ENCODE measurements at places on chromosomes 1 and 21.

DNA sequence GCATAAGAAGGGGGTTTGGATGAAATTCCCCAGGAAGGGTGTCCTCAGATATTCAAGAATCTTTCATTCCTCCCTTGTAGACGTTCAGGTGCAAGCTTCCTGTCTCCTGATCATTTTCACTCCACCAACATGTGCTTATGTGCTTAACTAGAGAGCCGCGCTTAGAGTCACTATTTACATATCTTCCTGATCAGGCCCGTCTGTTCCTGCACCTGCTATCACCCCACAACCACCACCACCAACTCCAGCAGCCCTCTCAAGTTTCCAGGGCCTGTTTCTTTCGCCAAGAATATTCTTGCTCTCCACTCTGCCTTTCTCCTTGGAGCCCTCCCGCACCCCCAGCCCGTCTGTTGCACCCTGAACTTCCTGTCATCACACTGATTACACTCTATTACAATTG lies 113.4 kb downstream of the SPSB1 start:
- no peak for DNase-seq

DNA sequence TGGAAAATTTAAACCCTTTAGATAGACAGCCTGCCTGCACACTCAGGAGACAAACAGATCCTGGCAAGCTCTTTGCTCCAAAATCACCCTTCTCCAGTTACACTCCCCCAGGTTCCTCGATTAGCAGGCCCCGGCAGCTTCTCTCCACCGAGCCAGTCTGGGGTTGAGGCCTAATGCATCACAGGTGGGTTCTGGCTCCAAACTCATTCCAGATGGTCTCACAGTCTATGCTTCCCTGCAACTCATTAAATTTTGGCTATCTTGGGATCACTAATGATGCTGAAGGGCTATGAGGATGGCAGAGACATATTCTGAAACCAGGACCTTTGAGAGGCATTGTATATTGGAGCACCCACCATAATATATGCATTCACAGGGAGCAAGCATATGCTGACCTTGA lies 559.8 kb upstream of the USP24 start:
- DNase-seq, result no peak

DNA sequence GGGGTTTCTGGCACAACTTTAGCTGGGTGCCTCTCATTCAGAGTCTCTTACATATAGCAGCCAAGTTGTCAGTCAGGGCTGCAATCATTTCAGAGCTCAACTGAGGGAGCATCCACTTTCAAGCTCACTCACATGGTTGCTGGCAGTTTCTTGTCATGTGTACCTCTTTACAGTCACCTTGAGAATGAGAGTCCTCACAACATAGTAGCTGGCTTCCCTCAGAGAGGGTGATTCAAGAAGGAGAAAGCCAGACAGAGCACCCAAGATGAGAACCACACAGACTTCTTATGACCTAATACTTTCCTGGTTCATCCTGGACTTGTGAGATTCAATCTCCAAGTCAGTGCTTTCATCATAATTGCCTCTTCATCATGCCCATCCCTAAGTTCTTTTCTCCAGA lies 57.2 kb downstream of the DPT start:
- DNase-seq, result no peak

GRCh38 chr1:195336812-195337211 lies 1271.4 kb downstream of the KCNT2 start:
- DNase-seq, result no peak

DNA sequence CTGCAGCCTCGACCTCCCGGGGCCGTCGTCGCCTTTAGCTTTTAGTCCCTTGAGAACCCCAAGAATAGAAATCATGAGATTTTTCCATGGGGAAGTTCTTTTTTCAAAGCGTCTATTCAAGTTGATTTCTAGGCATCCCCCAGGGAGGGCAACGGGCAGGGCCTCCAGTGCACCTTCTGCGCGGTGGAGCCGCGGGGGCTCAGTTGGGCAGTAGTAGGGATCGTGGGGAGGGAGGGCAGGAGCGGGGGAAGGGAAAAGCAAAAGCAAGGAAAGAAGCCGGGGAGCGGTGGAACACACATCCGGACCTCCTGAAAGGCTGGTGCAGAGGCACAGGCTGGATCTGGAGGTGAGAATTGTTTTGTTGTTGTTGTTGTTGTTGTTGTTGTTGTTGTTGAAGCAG lies 103.4 kb downstream of the PPIAL4G start:
- DNase-seq, result no peak

DNA sequence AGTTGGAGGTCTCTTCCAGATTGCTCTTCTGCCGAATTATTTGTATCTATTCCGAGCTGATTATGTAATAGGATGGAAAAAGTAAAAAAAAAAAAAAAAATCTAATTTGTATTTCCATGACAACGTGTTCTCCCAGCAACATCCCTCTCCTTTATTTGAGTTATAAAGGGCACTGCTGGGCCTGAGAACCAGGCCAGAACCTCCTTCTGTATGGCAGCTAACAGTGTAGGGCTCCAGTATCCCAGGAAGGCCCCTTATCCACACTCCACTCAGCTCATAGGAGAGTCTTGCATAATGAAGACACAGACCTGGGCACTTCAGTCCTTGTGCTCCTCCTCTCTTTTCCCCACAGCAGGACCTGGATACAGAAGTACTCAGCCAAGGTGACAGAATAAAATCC lies 3.7 kb upstream of the IPO9 start:
- no peak for DNase-seq

DNA sequence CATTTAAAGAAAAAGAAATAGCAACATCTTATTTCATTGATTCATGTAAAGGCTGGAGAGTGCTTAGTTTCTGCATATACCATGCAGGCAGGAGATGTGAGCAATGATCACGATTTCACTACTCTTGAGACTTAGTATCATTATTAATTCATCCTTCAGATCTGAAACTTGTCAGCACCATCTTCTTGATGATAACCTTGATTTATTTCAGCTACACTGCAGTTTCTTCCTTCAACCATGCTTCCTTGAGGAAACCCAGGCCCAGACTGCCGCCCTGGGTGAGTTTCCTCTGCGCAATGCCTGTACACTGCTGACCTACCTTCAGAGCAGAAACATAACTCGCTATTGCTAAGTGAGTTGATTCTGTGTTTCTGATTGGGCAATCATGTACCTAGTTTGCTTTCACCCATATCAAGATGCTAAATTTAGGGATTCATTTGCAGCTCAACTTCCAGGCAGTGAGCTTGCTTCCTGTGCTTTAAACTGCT lies 13.5 kb upstream of the BCL10 start:
- DNase-seq, result no peak

DNA sequence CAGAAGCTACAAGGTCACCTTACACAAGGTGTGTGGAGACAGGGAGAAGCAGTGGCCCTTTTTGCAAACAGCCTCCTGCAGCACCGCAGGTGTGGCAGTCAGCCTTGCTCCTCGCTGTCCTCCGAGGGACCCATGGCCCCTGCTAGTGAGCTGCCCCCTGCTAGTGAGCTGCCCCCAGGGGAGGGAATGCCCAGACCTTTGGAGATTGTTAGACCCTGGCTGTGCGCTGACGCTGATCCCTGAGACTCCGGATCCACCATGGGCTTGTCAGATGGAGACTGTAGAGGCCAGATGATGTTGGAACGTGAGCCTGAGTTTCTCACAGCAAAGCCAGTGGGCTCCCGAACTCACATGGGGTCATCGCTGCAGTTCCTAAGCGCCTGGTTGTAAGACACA lies 172.2 kb downstream of the NPHP4 start:
- DNase-seq, result no peak

DNA sequence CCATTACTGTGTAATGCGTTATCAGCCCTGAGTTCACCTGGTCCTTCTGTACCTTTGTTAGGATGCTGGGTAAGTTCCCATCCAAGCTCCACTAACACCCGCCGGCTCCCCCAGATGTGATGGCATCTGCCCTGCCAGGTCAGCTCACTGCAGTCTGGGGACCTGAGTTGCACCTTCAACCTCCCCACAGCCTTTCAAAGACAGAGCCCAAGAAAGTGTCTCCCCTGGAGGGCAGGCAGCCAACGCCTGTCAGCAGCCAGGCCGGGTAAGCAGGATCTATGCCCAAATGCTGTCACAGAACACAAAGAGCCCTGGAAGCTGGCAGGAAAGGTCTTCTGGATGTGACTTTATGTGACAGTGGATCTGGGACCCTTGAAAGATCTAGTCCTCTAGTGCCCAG lies 13.7 kb downstream of the MRAP start:
- DNase-seq, result no peak

GRCh38 chr21:18384771-18385170 lies 18.8 kb downstream of the TMPRSS15 start:
- DNase-seq, result no peak

GRCh38 chr1:244237445-244237844 lies 186.4 kb downstream of the ZBTB18 start:
- no peak for DNase-seq

DNA sequence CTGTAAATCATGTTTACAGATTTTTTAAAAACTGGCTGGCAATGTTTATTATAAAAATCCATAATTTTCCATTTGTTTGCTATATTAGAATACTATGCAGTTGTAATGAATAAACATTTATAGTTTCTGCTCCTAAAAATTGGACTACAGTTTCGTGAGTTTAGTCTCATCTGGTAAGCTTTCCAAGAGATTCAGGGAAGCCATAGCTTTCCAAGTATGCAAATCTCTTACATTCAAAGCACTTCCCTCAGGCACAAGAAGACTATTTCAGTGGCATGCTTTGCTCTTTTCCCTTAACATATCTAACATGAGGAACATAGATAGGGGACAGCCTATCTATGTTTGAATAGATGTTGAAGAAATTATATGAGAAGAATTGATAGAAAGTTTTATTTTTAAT lies 77.2 kb downstream of the ADGRL2 start:
- no peak for DNase-seq

DNA sequence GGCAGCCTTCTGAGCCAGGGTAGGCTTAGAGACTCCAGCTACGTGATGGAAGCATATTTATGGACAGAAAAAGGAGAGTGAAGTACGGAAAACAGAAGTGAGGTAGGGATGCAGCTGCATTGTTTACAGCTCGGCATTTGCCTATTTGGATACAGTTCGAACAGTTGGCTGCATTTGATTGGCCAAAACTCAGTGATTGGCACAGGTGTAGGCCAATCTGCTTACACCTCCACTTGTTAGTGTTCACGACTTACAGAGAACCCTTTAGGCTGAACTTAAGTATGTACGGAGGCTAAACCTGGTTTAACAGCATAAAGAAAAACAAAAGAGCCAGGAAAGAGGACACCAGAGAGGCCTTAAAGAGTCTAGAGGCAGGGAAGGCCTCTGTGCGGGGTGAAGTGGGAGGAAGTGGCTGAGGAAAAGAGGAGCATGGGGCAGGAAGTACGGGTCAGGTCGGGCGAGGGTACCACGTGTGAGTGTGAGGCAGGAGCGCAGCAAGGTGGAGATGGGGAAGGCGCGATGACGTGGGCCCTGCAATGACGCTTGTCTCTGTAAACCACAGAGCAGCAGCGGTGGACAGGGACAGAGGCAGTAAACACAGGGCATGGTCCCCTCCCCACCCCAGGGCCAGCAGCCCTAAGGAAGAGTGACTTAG lies 32.0 kb downstream of the RSPH1 start:
- peak; percentile 47 for DNase-seq

GRCh38 chr21:34969423-34970166 lies 79.5 kb downstream of the RUNX1 start:
- no peak for DNase-seq

- no peak for DNase-seq
Measured at GRCh38 chr1:233368106-233368788, 40.7 kb downstream of the MAP3K21 start.

GRCh38 chr1:56516539-56517252 lies 62.7 kb downstream of the PLPP3 start:
- no peak for DNase-seq

GRCh38 chr1:95733031-95733430 lies 499.0 kb downstream of the RWDD3 start:
- no peak for DNase-seq

- DNase-seq, result no peak
Measured at GRCh38 chr1:206105464-206105995, 11.7 kb downstream of the AVPR1B start.

- no peak for DNase-seq
Measured at GRCh38 chr1:86788300-86789206, 84.2 kb downstream of the SH3GLB1 start.

DNA sequence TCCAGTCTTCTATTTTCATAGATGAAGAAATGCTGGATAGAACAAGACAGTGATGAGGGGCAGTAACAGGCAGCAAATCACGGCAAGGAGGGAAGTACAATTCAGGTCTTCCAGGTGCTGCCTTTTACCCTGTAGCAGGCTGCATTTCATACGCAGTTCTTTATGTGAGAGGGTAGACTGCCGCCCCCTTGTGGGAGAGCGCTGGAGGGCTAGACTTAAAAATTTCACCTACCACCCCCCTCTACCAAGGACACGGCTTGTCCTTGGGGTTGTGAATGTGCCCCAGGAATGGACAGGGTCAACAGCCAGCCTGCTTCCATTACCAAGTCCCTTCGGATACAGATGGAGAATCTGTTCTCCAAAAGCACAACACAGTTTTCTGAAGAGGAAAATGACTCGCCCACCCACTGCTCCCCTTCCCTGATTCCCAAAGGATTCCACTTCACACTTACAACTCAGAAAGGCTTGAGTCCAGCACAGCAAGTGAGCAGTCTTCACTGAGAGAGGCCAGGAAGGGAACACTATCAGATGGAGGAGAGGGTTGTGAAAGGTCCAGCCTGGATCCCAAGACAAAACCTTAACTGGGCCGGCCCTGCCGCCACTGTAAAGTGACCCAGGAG lies 7.4 kb downstream of the WDR77 start:
- no peak for DNase-seq

Data from stimulated activated CD8-positive, alpha-beta memory T cell treated with anti-CD3 and anti-CD28 coated beads, Interleukin-15, amount 100 ng/mL, for 4 hours (primary cell).